ENCODE measurements at places on chromosomes 7 and 10. TPM values are rescaled to one million over a fixed set of nuclear protein-coding genes. Genes with fewer than 3 reads are reported as not detected.

Gene TMEM270
- not detected for total RNA-seq

DNA sequence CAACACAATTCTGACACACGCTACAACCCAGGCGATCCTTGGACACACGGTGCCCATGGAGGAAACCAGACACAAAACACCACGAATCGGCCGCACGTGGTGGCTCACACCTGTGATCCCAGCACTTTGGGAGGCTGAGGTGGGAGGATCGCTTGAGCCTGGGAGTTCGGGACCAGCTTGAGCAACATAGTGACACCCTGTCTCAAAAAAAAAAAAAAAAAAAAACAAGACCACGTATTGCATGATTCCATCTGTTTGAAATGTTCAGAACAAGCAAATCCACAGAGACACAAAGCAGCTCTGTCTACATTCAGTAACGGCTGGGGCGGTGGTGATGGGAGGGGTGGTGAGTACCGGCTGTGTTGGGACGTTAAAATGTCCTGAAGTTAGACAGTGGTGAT, 25.2 kb downstream of the ADAP1 start:
- DNase-seq = peak; percentile 13

GRCh38 chr10:34757933-34758332, 57.2 kb downstream of the PARD3 start:
- no peak for DNase-seq

- DNase-seq = no peak
These were observed 40.0 kb downstream of the FIGNL1 start for GRCh38 chr7:50409856-50410745.

DNA sequence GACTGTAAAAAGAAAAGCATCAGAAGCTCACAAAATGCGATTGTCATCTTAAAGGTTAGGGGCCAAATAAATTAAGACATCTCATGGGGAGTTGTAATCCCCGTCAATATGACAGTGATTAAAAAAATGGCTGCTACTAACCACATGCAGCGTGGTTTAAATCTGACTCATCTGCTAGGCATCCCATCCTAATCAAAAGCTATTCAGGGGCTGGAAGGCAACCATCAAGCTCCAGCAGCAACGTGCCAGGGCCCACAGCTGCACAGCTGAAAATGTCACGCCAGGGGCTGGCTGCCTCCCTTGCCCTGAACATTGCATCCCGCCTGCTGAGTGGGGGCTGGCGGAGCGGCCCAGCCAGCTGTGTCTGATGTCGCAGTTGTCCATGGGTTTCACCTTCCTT, 66.3 kb upstream of the FRMD4A start:
- DNase-seq = peak; percentile 90
